ENCODE measurements at places on chromosomes 11 and 22.
A peak's percentile ranks its signal among the peaks of the same experiment; 100 is the strongest.

GRCh38 chr22:29954203-29954855, 71.4 kb downstream of the MTMR3 start:
- DNase-seq: no peak

GRCh38 chr11:13334034-13334786, 56.6 kb downstream of the BMAL1 start:
- DNase-seq: no peak

GRCh38 chr22:40660730-40661129, 18.6 kb upstream of the MCHR1 start:
- no peak for DNase-seq

DNA sequence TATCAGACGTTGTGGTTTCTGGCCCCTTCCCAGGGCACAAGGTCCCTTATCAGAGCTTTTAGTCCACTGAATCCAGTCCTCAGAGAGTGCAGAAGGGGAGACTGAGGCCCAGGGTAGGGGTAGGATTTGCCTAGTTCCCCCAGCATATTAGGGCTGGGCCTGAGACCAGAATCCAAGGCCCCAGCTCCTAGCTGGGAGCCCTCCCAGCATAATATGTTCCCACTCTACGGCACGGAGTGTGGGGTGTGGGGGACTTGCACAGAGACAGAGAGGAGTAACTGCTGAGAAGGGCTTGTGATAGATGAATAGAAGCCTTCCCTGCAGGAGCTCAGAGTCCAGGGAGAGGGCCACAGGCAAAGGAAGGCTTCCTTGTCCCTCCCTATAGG, 43.8 kb downstream of the NEU3 start:
- no peak for DNase-seq

GRCh38 chr22:49081926-49082325, 745.7 kb downstream of the BRD1 start:
- no peak for DNase-seq

DNA sequence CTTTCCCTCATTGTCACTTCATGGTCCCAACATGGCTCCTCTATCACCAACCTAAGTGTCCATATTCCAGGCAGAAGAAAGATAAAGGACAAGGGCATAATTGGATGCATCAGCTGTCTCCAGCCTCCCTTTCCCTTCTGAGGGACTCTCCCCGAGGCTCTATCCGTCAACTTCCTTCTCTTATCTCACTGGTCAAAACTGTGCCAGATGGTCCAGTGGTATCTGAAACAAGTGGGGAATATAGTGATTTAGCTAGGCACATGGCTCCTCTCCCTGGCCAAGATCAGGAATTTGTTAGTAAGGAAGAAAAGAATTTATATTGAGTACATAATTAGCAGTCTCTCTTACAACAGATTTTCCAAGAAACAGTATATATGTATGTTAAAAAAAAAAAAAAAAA, 12.6 kb upstream of the SPON1 start:
- DNase-seq: no peak

- no peak for DNase-seq
These were observed 40.2 kb upstream of the EMID1 start for GRCh38 chr22:29165321-29166060.

DNA sequence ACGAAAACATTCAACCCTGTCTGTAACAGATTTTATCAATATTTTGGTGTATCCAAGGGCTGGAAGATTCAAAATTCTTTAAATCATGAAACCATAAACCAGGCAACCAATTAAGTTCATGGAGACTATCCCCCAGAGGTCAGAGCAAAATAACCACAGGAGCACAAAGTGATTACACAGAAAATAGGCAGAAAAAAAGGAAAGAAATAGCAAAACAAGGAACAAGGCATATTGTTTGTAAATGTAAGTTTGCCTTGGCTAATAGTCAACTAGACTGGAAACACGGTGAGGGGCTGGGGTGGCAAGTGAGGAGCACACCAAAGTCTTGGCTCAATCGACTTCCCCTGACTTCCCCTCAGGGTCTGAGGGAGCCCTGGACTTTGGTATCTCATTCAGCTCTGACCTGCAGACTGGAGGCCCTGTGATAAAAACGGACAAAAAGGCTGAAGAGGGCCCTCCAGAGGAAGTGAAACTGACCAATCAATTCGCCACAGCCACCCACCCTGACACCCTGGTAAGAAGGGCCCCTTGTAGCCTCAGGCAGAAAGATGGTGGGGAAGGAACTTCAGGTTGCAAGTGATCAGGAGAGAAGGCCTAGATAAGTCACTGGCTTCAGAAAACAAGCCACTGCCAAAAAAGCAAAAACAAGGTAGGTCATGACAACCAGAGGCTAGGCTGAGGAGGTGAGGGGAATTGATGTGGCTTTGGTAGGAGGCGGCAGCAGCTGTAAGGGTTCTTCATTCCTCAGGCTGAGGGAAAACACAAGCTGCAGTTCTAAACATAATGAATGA, 1.8 kb downstream of the SIK3 start:
- no peak for DNase-seq

GRCh38 chr11:29327891-29328290, 688.9 kb downstream of the KCNA4 start:
- DNase-seq: no peak

DNA sequence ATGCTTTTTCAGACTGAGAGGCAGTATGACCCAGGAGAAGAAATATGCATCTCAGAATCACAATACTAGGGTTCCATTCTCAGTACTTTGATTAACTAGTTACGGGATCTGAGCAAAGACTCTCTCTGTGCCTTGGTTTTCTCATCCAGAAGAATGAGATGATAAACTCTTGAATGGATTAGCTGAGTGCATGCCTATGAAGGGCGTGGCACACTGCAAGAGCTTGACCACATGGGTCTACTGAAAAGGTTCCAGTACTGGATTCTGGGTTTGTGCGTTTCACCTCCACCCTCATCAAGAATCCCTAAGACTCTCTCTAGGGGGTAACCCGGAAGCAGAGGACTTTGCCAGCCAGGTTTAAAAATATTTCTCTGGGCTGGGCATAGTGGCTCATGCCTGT, 25.6 kb downstream of the PGA5 start:
- DNase-seq: no peak

GRCh38 chr11:131875611-131876010, 505.2 kb downstream of the NTM start:
- DNase-seq: no peak

DNA sequence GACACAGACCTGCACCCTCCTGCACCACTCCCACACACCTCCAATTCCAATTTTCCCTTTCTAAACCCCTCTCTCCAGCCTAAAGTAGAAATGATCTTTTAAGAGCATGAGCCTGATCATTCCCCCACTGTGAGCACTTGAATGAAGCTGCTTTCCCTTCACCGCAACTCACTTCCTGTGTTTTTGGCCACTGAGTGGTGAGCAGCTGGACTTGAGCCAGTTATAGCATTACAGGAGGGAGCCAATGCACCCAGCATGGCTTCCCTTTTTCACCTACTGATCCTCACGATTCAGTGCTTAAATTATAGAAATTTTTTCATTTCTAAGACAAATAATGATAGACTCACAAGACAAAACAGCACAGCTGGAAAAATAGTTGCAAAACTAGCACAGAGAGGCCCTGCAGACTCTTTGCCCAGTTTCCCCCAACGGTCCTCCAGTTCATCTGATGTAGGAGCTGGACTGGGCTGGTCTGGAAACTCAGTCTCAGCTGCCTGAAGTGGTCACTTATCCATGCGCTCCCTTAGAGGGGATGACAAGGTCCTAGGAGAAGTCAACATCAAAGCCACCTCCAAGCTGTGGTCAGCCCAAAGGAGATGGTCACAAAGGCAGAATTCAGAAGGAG, 9.7 kb upstream of the APOL4 start:
- DNase-seq: no peak

DNA sequence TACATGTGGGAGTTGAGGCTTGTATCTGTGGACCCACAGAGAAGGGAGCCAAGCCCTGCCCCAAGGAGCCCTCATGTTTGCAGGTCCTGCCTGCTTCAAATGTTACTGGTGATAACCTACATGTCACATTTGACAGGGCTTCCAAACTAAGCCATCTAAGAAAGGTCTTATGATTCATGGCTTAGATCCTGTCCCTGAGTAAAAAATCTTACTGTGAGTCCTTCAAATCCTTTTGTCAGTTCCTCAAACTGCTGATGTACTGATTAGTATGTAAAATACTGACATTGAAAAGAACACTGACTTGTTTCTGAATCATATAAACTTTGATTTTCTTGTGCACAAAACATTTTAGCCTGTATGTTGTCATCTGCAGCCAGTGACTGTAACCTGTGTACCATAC, 1.0 kb upstream of the PANX1 start:
- DNase-seq: no peak

GRCh38 chr22:17938484-17938924, 85.9 kb downstream of the MICAL3 start:
- no peak for DNase-seq

GRCh38 chr11:134582770-134583095, 170.7 kb upstream of the B3GAT1 start:
- no peak for DNase-seq

DNA sequence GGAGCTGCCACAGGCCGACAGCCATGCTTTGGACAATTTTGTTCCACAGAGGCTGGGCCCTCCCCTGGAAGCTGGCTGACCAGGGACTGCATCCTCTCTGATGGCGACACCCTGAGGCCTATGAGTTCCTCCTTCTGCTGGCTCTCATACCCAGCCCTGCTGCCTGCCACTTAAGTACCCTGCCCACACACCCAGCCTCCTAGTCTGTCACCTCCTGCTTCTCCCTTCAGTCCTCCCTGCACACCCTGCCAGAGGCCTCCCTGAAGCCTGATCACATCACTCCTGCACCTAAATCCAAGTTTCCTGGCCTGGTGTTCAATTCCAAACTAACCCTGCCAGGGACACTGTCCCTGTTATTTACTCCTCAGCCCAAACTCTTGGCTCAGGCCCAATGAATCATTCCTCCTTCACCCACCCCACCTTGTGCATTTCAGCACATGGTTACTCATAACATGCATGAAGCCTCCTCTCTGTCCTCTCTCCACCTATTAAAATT, 136.7 kb upstream of the NECTIN1 start:
- no peak for DNase-seq

DNA sequence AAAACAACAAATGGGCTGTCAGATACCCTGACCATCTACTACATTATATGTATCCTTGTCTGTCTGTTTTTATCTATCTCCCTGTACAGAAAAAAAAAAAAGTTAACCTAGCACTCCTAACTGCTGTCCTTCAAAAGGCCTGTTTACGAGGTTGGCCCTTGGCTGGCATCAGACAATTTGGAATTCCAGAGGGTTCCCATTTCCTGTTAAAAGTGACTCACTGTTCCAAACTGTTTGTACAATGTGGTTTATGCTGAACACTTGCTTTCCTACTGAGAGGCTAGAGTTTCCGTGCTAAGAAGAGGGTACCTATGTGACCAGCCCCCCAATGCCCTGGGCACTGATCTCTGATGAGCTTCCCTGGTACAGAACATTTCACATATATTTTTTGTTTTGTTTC, 65.9 kb upstream of the HMGXB4 start:
- no peak for DNase-seq

DNA sequence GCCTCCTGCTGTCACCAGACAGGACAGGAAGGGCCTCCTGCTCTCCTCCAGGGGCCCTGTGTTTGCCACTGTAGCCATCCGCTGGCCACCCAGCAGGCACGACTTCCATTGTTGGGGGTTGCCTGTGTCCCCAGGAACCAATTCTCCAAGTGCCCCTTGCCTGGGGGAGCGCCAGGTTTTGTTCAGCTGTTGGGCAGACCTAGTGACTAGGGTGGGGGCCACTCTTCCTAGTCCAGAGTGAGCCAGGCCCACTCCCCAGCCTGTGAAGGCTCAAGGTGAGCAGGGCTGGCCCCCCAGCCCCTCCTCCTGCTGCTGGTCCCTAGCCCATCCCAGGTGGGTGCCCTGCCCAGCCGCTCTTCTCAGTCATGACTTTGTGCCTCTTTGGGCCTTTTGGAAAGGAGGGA, 30.9 kb downstream of the OSBPL5 start:
- DNase-seq: no peak

- DNase-seq: peak; percentile 52
These were observed 27.2 kb upstream of the SMPD1 start for GRCh38 chr11:6362873-6363678.

DNA sequence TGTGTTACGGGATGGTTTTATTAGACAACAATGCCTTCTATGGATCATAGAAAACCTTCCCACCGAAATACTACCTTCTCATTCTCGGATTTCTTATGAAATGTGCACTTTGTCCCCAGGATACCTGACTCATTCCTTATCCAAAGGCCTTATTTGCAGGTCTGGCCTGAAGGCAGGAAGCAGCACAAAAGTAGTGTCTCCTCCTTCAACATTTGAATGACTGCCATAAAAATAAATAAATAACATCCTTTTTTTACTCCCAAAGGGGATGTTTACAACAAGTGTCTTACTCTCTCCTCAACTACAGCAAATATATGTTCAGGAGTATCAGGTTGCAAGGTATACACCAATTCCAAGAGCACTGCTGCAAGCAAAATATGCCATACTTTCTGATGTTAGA, 41.6 kb upstream of the PAK1 start:
- DNase-seq: no peak

- no peak for DNase-seq
These were observed 407.0 kb downstream of the MIAT start for GRCh38 chr22:27064386-27064785.

DNA sequence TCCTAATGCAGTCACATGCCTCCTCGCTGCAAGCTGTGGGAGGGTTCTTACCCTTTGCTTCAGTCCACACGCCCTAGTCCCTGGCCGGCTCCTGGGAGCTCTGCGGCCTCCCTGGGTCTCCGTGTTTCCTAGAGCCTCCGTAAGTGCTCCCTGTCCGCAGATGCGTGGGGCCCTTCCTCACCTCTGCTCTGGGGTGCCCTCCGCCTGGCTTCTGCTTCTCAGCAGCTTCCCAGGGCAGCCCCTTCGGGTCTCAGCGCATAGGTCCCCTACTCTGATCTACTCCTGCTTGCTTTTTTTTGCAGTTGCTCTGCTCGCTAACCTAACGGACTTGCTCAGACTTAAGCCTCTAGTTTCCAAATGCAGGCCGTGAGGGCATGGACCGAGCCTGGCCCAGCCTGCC, 22.4 kb downstream of the CAPN1 start:
- no peak for DNase-seq

- no peak for DNase-seq
These were observed 3.2 kb downstream of the PRDM10 start for GRCh38 chr11:129999407-129999806.

- DNase-seq: no peak
These were observed 35.7 kb downstream of the KCNJ4 start for GRCh38 chr22:38419121-38419857.

- peak; percentile 47 for DNase-seq
These were observed 114.9 kb downstream of the ETS1 start for GRCh38 chr11:128472128-128473089.

DNA sequence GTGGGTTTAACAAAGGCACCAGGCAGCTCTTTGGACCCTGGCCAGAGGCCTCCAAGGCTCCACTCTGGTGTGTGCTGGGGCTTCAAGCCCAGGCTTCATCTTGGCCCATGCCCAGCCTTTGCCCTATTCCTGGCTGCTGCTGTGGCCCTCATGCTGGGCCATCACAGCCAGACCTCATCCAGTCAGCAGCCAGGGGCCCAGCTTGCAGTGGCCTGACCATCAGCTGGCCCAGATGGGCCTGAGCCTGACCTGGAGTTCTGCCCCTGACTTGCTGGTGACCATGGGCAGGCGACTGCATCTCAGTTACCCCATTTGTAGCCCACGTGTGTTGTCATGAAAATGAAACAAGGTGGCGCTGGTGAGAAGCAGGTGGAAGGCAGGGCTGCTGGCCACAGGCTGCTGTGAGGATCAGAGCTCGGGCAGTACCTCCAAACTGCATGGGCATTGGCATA, 76.1 kb downstream of the MED15 start:
- DNase-seq: no peak

GRCh38 chr11:196786-197731, 4.2 kb downstream of the SCGB1C1 start:
- DNase-seq: no peak
